Left renal pelvis (tissue), 4 donors: ENCODE measurements at places on chromosomes 2 and 18.

GRCh38 chr2:74003494-74004211 lies 18.9 kb downstream of the TET3 start:
- DNase-seq = no peak

DNA sequence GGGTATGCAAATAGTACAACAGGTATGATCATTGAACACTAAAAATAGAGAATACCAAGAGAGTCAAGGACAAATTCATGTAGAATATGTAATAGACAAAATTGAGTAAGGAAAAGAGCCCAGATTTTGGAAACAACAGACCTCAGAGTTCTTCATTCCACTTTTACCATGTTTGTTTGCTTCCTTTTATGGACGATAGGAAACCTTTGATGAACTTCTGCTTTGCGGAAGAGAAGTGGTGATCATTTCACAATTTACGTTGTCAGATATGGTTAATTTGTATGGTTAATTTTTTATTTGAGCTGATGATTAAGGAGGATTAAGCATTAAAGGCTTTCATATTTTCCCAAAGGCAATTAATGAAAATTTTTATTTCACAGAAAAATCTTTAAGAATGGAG lies 16.3 kb downstream of the MARCHF7 start:
- DNase-seq = no peak

DNA sequence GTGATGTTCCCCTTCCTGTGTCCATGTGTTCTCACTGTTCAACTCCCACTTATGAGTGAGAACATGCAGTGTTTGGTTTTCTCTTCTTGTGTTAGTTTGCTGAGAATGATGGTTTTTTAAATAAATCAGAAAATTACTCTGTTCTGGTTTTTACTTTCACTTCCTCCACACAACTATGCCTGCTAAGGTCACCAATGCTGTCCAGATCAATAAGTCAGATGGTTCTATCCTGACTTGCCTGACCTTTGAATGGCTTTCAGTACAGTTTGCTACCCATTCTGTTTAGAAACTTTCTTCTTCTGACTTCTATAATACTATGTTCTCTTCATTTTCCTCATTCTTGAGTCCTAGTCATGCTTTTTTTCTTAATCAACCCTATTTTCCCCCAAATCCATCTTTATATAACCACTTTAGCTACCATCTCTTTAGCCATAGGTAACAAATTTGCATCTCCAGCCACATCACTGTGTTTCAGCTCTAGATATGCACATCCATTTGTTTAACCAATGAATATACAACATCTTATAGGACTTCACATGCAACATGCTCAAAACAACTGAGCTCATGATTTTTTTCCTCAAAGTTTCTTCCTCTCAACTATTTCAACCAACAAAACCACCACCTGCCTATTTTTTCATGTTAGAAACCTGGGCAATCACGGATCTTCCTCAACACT lies 58.8 kb upstream of the SLC38A11 start:
- DNase-seq = no peak

- no peak for DNase-seq
Measured at GRCh38 chr2:239856620-239857285, 168.4 kb downstream of the NDUFA10 start.

- DNase-seq = no peak
Measured at GRCh38 chr2:182182436-182182835, 196.8 kb downstream of the PPP1R1C start.

DNA sequence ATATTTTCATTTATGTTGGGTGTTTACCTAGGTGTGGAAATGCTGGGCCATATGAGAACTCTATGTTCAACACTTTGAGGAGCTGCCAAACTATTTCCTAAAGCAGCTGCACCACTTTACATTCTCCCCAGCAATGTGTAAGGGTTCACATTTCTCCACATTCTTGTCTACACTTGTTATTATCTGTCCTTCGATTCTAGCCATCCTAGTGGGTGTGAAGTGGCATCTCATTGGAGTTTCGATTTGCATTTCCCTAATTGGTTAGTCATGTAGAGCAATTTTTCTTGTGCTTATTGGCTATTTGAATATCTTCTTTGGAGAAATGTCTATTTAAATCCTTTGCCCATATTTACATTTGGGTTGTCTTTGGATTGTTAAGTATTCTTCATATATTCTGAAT lies 21.9 kb downstream of the RNF144A start:
- DNase-seq = no peak

DNA sequence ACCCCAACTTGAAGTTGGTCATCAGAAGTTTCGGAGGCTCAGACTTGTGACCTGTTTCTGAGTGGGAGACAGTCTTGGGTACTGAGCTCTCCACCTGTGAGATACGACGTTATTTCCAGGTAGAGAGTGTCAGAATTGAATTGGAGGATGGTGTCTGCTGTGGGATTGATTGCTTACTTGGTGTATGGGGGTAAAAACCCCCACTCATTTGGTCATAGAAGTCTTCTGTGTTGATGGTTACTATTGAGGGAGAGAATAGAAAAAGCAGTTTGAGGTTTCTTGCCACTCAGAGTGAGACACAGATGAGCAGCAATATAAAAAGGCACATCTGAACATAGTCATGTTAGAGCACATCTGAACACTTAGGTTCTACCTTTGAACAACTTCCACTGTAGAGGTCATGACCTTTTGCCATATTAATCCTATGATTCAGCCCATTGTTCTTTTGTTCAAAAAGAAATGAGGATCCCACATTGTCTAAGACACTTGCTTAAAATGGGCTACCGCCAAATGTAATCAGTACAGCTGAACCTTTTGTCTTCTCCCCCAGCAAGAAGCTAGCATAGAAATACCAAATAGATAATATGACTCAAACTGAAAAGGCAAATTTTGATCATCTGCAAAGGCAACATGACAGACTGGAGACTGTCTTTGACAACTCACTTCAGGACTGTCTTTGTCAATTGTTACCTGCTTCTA lies 73.3 kb downstream of the NAB1 start:
- no peak for DNase-seq

GRCh38 chr2:25951071-25951547 lies 31.2 kb downstream of the KIF3C start:
- DNase-seq = peak; percentile 64

DNA sequence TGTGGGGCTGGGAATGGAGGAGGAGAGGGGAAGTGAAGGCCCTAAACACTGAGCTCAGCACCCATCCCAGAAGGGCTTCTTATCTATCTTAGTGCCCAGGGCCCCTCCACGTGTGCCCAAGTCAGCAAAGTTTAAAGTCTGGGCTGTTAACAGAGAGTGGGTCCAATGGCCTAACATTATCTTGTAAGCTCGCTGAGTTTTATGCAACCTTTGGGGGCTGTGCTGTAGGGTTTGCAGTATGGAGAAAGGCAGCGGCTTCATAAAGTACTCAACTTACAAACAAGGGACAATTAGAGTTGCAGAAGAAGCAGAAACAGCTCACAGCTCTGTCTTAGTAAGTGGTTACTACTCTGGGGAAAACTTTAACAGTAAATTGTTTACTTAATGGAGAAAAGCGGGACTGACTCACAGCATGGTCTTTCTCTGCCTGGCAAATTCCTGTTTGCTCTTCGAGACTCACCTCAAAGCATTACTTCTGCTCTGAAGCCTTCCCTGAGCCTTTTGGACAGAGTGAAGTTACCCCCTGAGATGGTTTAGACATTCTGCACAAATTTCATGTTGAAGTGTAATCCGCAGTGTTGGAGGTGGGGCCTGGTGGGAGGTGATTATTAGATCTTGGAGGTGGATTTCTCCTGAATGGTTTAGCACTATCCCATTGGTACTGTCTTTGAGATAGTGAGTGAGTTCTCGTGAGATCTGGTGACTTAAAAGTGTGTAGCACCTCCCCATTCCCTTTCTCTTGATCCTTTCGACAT lies 9.0 kb downstream of the ENOSF1 start:
- no peak for DNase-seq

- DNase-seq = no peak
Measured at GRCh38 chr18:3872641-3873040, 422.7 kb downstream of the TGIF1 start.

GRCh38 chr2:55175254-55176093 lies 56.6 kb downstream of the CLHC1 start:
- DNase-seq = no peak

DNA sequence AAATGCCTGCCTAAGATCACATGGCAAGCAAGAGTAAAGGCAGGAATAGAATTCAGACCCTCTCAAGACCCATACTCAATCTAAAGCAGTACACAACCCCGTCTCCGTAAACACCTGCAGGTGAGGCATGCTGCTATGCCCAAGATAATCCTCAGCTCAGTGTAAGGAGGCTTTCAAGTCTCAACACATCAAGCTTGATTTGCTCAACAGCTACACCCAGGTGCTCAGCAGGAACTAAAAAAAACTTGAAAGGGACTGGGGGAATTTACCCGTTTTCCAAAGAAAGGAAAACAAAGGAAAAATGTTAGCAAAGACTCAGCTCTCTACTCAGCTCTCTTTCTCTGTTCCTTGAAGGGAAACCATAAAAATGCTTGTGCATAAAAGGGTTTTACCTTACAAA lies 301.8 kb downstream of the C1D start:
- no peak for DNase-seq

GRCh38 chr18:23137097-23137635 lies 1.9 kb downstream of the CABLES1 start:
- no peak for DNase-seq

GRCh38 chr18:50694147-50694546 lies 125.7 kb downstream of the MRO start:
- no peak for DNase-seq

DNA sequence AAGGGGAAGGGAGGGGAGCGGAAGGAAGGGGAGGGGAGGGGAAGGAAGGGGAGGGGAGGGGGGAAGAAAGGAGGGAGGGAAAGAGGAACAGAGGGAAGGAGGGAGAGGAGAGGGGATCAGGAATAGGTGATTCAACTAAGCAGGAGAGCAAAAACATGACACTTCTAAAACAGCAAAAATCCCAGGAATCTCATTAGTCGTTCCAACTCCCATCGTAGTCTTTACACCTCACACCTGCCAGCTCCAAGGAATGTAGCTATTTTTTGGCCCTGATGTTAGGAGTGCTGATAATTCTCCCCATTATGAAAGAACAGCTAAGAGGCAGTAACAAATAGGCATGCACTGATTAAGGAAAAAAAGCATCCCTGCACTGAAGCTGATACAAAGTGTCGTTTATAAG lies 709.9 kb upstream of the PKDCC start:
- no peak for DNase-seq

- DNase-seq = no peak
Measured at GRCh38 chr2:170092436-170093060, 85.4 kb upstream of the MYO3B start.

DNA sequence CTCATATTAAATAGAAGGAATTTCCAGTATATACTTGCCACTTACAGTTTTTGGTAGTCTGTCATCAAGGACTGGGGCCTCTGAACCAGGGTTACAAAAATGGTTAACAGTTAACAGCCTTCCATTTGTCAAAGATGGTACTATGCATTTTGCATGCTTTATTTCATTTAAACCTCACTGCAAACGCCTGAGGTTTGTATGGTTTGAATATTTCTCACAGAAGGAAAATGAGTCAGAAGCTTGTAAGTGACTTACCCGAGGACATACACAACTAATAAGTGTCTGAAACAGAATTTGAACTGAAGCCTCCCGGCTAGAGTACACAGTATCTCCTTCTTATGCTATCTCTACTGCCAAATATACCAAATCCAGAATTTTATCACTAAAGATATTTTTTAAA lies 1593.5 kb upstream of the ACVR2A start:
- no peak for DNase-seq

DNA sequence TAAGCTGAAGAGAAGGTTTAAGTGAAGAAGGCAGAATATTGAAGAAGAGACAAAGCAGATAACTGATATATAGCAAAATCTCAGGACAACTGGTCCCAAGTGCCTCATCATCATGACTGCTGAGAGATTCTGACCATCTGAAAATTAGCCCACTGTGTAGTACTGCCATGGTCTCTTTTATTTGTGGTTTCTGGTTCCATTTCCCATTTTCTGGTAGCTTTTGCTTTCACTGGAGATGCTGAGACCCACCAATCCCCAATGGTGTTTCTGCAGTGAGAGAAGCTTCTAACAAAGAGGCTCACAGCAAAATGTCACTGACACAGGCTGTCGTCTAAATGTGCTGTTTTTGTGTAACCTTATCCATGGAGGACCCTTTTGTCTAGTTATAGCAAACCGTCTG lies 79.5 kb downstream of the TMEM163 start:
- no peak for DNase-seq

DNA sequence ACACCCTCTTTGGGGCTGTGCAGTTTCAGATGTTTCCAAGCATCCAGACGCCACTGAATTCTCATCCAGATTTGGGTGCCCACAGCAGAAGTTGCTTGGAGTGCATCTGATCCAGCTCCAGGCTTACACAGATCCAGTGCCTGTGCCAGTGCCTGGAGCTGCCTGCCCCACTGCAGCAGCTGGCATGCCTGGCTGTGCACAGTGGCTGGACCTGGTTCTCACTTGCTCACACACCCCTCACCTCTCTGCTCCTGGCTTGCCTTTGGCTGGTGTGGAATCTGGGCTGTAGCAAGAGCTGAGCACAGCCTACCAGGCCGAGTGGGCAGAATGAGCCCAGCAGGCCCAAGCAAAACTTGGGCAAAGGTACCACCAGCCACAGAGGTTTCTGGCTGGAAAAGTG lies 137.9 kb downstream of the SPAG16 start:
- no peak for DNase-seq

- DNase-seq = no peak
Measured at GRCh38 chr2:11681722-11682589, 12.0 kb upstream of the NTSR2 start.

GRCh38 chr2:1609040-1609439 lies 135.3 kb downstream of the PXDN start:
- DNase-seq = no peak

DNA sequence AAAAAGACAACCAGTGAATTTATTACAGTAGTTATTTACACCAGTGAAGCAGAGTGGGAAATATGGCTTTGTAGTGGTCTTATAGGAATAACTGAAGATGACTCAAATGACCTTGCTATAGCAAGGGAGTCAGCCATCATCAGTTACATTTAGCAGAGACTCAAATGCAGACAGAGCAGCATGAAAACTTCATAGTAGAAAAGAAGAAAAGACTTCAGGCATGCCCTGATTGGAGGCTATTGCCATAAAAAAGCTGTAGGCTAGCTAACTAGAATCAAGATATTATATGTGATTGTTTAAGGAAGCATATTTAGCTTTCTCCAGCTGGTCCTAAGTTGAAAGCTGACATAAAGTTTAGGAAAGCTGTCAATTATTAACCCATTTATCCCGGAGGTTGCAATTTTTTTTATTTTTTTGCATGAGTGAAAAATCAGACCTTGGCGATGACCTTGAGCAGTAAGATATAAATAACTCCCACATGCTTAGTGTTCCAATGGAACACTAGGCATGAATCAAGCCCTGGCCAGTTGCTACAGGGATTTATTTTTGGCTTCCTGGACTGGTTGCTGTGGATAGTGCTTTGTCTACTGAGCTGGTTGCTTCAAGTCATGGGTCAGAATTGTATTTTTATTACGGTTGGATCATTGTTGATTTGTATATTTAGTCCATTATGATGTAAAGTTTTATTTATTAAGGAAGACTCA lies 675.6 kb upstream of the VRK2 start:
- DNase-seq = no peak
